Articular chondrocyte of knee joint (primary cell): ENCODE measurements at places on chromosomes 1 and 21. TPM values are rescaled to one million over a fixed set of nuclear protein-coding genes. Genes with fewer than 3 reads are reported as not detected.

PLD5 gene
- total RNA-seq, result not detected in 2 replicates

OR2T11 gene
- total RNA-seq, result not detected in 2 replicates

MSH4 gene
- total RNA-seq, result 0.13 and 4.3 TPM in 2 replicates

CCT3 gene
- 195 and 293 TPM in 2 replicates for total RNA-seq

SH2D5 gene
- 2.2 and 3.0 TPM in 2 replicates for total RNA-seq

GSTM1 gene
- total RNA-seq, result 19.2 TPM in 1 of 2 replicates, not detected in the other

FLG2 gene
- not detected in 2 replicates for total RNA-seq

KIAA0319L gene
- 49.8 and 61.2 TPM in 2 replicates for total RNA-seq

SPOCD1 gene
- total RNA-seq, result 44.3 and 48.9 TPM in 2 replicates

HOOK1 gene
- total RNA-seq, result under 0.01 TPM in 2 replicates

SLC44A5 gene
- 0.39 and 0.43 TPM in 2 replicates for total RNA-seq

DTL gene
- total RNA-seq, result 3.9 and 8.6 TPM in 2 replicates

NMNAT2 gene
- total RNA-seq, result 0.11 TPM in 1 of 2 replicates, not detected in the other

GPR137B gene
- 18.9 and 20.5 TPM in 2 replicates for total RNA-seq

RNF223 gene
- total RNA-seq, result not detected in 2 replicates

NOS1AP gene
- total RNA-seq, result 0.65 and 0.97 TPM in 2 replicates

PLPP3 gene
- 344 and 431 TPM in 2 replicates for total RNA-seq

MAP1LC3C gene
- total RNA-seq, result 1.6 and 3.0 TPM in 2 replicates

RHBDL2 gene
- total RNA-seq, result 0.91 and 3.8 TPM in 2 replicates

CLCNKA gene
- total RNA-seq, result not detected in 2 replicates

GBP7 gene
- total RNA-seq, result not detected in 2 replicates

SLC25A44 gene
- 11.0 and 15.3 TPM in 2 replicates for total RNA-seq

FAM78B gene
- 0.26 and 0.32 TPM in 2 replicates for total RNA-seq

KRTAP27-1 gene
- not detected in 2 replicates for total RNA-seq

S100A7 gene
- total RNA-seq, result not detected in 2 replicates

UBXN10 gene
- total RNA-seq, result 0.32 and 0.39 TPM in 2 replicates

CELA2B gene
- not detected in 2 replicates for total RNA-seq

OR2L3 gene
- total RNA-seq, result not detected in 2 replicates

CYP2J2 gene
- total RNA-seq, result 0.26 and 0.54 TPM in 2 replicates

DNAJC28 gene
- total RNA-seq, result 3.1 and 3.5 TPM in 2 replicates

MYOG gene
- total RNA-seq, result not detected in 2 replicates
